CD4-positive, alpha-beta T cell treated with Interleukin-4 for 4 hours (primary cell): ENCODE measurements at places on chromosomes 2 and 18.

GRCh38 chr2:32752205-32752604 lies 124.4 kb downstream of the TTC27 start:
- no peak for DNase-seq

DNA sequence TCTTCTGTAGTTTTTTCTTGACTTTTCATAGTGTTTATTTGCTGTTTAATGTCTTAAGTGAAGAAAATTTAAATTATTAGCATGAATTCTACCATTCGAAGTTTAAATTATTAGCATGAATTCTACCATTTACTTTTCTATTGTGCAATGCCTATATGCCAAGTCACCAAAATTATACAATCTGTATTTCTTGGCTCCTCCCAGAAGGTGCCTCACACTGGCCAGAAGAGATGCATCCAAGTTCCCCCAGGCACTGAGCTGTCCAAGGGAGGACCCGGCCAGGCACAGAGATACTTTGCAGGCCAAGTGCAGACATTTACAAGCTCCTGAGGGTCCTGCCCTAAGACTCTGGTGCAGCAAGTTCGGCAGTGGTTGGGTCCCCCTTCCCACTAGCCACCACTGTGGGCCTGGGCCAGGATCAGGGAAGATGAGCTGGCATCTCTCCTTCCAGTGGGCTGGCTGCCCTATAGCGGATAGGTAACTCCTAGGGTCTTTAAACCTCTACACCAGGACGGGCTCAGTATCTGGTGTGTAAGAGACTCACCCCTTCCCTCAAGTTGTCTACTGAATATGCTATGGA lies 31.3 kb downstream of the TMEM247 start:
- no peak for DNase-seq

DNA sequence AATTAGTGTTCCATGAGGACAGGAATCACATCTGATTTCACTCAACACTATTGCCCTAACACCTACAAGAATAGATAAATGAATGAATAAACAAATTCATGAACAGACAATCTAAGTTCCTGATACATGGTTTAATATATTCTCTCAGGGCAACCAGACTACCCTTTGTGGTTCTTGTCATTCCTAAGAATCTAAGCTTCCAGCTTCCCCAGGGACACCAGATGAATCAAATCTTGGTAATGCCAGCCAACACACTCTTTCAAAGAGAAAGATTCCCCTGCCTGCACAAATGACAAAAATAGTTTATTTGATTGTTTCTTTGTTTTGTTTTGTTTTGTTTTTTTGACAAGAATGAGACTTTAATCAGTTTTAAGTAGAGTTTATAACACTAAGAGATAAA lies 237.5 kb upstream of the CHAC2 start:
- no peak for DNase-seq

- no peak for DNase-seq
Observed at GRCh38 chr18:30387401-30387800, 655.1 kb downstream of the DSC3 start.

- DNase-seq = no peak
Observed at GRCh38 chr2:196365923-196366322, 194.5 kb upstream of the STK17B start.
